ENCODE measurements at places on chromosomes 3 and 15. TPM values are rescaled to one million over a fixed set of nuclear protein-coding genes. Genes with fewer than 3 reads are reported as not detected.

- no peaks in the 10 kb centered on the region for H3K27me3 ChIP-seq
- H3K4me3 ChIP-seq = no peak overlapping the region
- no peak for DNase-seq
- no peak overlapping the region for H3K27ac ChIP-seq
Measured at GRCh38 chr3:100004931-100005330, 109.4 kb downstream of the FILIP1L start.

DNA sequence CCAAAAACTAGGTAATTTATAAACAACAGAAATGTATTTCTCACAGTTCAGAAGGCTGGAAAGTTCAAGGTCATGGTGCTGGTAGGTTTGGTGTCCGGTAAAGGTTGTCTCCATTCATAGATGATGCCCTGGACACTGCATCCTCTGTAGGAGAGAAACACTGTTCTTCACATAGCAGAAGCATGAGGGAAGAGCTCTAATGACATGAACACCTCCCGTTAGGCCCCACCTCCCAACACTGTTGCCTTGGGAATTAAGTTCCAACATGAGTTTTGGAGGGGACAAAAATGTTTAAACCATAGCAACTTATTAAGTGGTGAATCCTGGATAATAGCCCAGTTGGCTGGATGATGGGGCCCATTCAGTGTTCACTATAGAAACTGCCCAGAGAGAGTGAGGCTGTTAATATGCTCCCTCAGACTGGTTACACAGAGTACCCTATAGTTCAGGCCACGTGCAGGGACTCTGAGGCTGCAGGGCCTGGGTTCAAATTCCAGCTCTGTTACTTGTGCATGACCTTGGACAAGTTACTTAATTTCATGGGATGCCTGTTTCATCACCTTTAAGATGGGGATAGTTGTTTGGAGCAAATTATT lies 37.0 kb downstream of the CCNL1 start:
- no peak for DNase-seq
- H3K27ac ChIP-seq = no peak overlapping the region

DNA sequence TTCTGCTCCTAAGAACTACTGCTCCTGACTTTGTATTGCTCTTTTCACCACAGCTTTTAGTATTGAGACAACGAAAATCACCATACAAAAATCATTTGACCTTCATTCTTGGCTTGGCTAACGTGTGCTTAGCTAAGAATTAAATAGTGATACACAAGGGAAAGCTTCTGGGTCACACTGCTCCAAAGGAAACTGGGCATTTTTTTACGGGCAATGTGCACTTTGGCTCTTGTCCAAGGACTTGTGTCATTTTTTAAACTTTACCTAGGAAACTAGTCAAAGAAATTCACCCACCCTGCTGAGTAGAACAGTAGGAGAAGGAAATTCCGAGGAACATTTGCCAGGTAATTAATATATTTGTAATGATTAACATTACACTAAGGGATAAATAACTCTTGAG lies 19.8 kb downstream of the WDR72 start:
- H3K27ac ChIP-seq = no peak overlapping the region
- no peak overlapping the region for H3K4me3 ChIP-seq
- no peaks in the 10 kb centered on the region for H3K27me3 ChIP-seq
- DNase-seq = no peak
- H3K4me1 ChIP-seq = no peaks in the 10 kb centered on the region

Gene C3orf80
- total RNA-seq = not detected

Gene GOLGA6L4
- 5.9 TPM for total RNA-seq

GRCh38 chr15:83205725-83206324 lies 1.8 kb downstream of the HDGFL3 start:
- H3K27me3 ChIP-seq = no peaks in the 10 kb centered on the region
- H3K36me3 ChIP-seq = no peaks in the 10 kb centered on the region
- DNase-seq = no peak
- H3K4me3 ChIP-seq = peak overlapping the region; percentile 88

Gene SLC6A20
- 2.9 TPM for total RNA-seq

Gene SLC38A3
- 2.0 TPM for total RNA-seq

Measured in vagina (tissue), 2 donors.